Pancreas (tissue), 10 donors: ENCODE measurements at places on chromosomes 5 and 9. TPM values are rescaled to one million over a fixed set of nuclear protein-coding genes. Genes with fewer than 3 reads are reported as not detected.
A peak's percentile ranks its signal among the peaks of the same experiment; 100 is the strongest.

Gene CCIN
- total RNA-seq: not detected

Gene PAEP
- not detected for total RNA-seq

Gene SPATA31E1
- total RNA-seq: not detected

Gene LHX2
- total RNA-seq: not detected

Gene GFPT2
- 3.1 TPM for total RNA-seq

DNA sequence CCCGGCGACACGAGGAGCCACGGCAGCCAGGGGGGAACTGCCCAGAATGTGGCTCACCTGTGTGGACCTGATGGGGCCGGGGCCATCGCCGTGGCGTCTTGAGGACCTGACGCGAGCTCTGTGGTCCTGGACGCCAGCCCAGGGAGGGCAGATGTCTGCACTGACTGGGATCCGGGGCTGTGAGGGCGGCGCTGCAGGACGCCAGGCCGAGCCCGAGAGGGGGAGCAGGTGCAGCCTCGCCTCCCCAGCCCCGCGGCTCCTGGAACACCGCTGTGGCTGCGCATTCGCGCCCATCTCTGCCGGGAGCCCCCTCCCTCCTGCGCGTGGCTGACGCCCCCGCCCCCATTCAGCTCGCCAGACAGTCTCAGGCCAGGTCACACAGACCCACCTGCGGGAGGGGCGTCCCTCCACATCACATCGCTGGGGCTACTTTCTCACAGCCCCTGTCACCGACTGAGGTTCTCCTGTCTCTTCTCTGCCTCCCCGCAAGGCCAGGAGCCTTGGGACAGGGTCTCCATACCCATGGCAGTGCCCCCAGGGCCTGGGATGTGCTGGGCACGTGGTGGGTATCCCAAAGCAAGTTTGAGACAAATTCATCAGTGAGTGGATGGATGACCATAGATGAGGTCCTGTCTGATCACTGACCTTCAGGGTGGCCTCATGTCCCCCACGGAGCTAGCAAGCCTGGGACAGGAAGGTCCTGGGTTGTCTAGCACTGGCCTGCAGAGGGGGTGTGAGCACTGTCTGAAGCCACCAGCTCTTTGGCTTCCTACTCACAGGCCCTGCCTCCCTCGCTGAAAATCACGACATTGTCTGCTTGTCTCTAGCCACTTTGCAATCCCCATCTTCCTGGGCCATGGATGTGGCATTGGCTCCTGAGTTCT is 47.3 kb downstream of the RASGEF1C start:
- no peak overlapping the region for H3K4me3 ChIP-seq
- no peaks in the 10 kb centered on the region for H3K27me3 ChIP-seq
- H3K36me3 ChIP-seq: no peaks in the 10 kb centered on the region
- DNase-seq: no peak
- H3K27ac ChIP-seq: no peak overlapping the region

- H3K36me3 ChIP-seq: no peaks in the 10 kb centered on the region
- no peaks in the 10 kb centered on the region for H3K27me3 ChIP-seq
- no peak overlapping the region for H3K4me3 ChIP-seq
- H3K4me1 ChIP-seq: no peaks in the 10 kb centered on the region
- no peak overlapping the region for H3K27ac ChIP-seq
Observed at GRCh38 chr5:79787448-79787847, 97.8 kb downstream of the CMYA5 start.

DNA sequence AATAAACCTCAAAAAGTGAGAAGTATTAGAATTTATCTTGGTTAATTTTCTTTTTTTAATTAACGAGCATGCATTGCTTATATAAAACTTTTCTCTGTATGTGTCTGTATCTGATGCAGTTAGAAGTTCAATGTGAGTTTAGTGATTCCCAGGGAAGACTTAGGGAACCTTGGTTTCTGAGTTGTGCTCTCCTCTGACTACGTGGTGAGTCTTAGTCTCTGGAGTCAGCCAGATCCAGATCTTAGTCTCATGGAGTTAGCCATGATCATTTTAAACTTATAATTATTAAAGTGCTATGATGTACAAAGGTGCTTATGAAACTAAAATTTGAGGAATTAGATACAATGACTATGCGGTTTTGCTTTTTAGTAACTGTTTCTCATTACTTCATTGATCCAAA is 285.3 kb upstream of the DMRT1 start:
- no peak for DNase-seq
- no peaks in the 10 kb centered on the region for H3K36me3 ChIP-seq
- no peak overlapping the region for H3K27ac ChIP-seq
- H3K4me3 ChIP-seq: no peak overlapping the region

- H3K27ac ChIP-seq: peak overlapping the region; percentile 3
- DNase-seq: no peak
- no peaks in the 10 kb centered on the region for H3K36me3 ChIP-seq
Observed at GRCh38 chr5:151483647-151484046, 36.2 kb downstream of the SLC36A1 start.

DNA sequence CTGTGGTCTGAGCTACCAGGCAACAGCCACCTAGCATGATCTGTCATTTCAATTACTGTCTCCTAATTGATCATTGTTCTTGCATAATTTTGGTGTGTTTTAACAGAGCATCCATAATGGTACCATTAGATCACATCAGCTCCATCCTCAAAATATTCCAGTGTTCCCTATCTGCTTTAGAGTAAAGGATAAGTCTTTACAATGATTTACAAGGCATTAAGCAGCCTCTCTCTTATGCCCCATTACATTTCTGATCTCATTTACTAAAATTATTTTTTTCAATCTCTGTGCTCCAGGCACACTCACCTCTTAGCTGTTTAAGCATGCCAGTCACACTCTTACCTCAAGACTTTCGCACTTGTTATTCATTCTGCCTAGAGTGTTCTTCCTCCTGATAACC is 389.9 kb upstream of the PTPRD start:
- no peak overlapping the region for H3K4me3 ChIP-seq
- H3K27me3 ChIP-seq: no peaks in the 10 kb centered on the region
- H3K36me3 ChIP-seq: no peaks in the 10 kb centered on the region
- no peaks in the 10 kb centered on the region for H3K4me1 ChIP-seq

- H3K27me3 ChIP-seq: no peaks in the 10 kb centered on the region
- H3K4me3 ChIP-seq: no peak overlapping the region
- no peaks in the 10 kb centered on the region for H3K36me3 ChIP-seq
- no peak overlapping the region for H3K27ac ChIP-seq
- no peaks in the 10 kb centered on the region for H3K4me1 ChIP-seq
Observed at GRCh38 chr5:170907758-170908157, 45.9 kb downstream of the RANBP17 start.

GRCh38 chr5:177330991-177331842 is 19.5 kb upstream of the MXD3 start:
- no peak for DNase-seq
- peaks cover 31% of the 10 kb centered on the region for H3K36me3 ChIP-seq
- H3K4me1 ChIP-seq: peaks cover 15% of the 10 kb centered on the region
- H3K27me3 ChIP-seq: no peaks in the 10 kb centered on the region
- H3K4me3 ChIP-seq: no peak overlapping the region
- no peak overlapping the region for H3K27ac ChIP-seq

- no peak for DNase-seq
- no peaks in the 10 kb centered on the region for H3K27me3 ChIP-seq
- H3K4me3 ChIP-seq: no peak overlapping the region
- H3K4me1 ChIP-seq: no peaks in the 10 kb centered on the region
- no peak overlapping the region for H3K27ac ChIP-seq
Observed at GRCh38 chr9:10605388-10605787, 7.4 kb downstream of the PTPRD start.
